Stimulated activated CD4-positive, alpha-beta T cell treated with anti-CD3 and anti-CD28 coated beads, Interleukin-15, amount 100 ng/mL, for 48 hours (primary cell): ENCODE measurements at places on chromosomes 2 and 18.

GRCh38 chr2:154706660-154707059, 8.2 kb downstream of the KCNJ3 start:
- DNase-seq, result no peak

- DNase-seq, result no peak
These were observed 45.4 kb upstream of the TMEM163 start for GRCh38 chr2:134764164-134764563.

- no peak for DNase-seq
These were observed 53.0 kb downstream of the BIN1 start for GRCh38 chr2:127053731-127054603.

- no peak for DNase-seq
These were observed 43.5 kb downstream of the MFSD6 start for GRCh38 chr2:190451561-190452176.

DNA sequence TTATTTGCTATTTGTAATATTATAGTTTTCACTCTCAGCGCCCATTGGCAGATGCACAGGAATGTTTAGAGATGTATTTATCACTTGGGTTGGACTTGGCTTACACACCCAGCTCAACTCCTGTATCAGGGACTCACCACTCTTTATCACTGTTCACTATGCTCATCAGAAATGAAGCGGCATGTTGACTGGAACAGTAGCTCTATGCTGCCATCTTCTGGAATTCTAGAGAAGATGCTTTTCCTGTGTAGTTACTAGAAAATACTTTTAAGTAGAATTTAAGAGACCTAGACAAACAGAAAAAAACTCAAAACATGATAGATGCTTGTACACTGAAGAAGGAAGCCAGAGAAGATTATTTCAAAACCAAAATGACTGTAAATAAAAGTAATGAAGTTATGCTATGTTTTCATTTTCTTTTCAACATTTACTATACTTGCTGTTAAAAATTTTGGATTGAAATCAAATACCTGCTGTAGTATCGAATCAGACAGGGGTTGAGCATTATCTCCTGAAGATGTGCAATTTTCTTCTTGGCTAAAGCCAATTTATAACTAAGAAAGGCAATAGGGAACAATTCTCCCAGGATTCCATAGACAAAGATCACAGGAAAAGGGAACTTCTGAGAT, 47.4 kb upstream of the NXPH2 start:
- no peak for DNase-seq

GRCh38 chr2:109597283-109597682, 16.5 kb downstream of the SEPTIN10 start:
- DNase-seq, result no peak

DNA sequence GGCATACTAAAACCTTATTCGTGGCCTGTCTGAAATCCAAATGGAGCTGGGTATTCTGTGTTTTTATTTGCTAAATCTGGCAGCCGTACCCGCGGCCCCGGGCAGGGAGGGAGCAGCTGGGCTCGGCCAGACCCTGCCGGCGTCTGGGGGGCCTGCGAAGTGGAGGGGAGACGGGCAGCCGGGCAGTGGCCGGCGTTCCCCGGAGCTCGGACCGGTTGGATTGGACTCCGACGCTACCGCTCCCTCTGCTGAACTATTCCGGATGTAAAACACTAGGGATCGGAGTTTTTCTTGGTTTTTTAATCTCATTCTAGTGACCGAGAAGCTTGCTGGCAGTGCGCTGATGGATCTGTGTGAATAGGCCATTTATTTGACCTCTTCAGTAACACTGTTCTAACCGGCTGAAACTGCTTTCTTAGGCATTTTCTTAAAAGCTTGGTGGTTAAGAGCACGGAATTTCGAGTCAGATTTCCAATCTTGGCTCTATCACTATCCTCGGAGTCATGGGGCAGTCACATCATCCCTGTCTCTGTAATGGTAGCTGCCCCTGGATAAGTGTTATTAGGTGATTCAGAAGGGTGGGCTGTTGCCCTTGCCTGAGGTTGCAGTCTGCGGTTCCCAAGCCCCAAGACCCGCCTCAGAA, 694 bp downstream of the UNC50 start:
- DNase-seq, result no peak

- DNase-seq, result no peak
These were observed 293.1 kb upstream of the ERBB4 start for GRCh38 chr2:212831671-212832199.

- DNase-seq, result no peak
These were observed 30.6 kb upstream of the CD8A start for GRCh38 chr2:86821306-86821705.

- DNase-seq, result no peak
These were observed 13.8 kb upstream of the MYOM1 start for GRCh38 chr18:3233433-3234168.

DNA sequence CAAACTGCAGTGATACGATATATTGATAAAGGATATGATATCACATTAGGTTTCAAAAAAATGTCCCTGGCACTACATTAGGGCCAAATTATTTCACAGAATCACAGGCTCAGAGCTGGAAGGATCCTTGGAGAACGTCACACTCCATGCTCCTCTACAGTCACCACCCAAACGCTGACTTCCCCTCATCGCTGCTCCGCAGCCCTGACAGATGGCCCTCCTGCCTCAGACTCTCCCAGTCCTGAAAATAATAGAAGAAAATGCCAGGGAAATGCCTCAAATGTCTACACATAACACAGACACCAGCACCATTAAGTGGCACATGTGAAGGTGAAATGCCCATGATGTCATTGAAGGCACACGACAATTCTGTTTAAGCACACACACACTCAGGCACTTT, 72.0 kb downstream of the ZNF521 start:
- DNase-seq, result no peak

- no peak for DNase-seq
These were observed 93.8 kb upstream of the KCNH7 start for GRCh38 chr2:162932416-162932815.

DNA sequence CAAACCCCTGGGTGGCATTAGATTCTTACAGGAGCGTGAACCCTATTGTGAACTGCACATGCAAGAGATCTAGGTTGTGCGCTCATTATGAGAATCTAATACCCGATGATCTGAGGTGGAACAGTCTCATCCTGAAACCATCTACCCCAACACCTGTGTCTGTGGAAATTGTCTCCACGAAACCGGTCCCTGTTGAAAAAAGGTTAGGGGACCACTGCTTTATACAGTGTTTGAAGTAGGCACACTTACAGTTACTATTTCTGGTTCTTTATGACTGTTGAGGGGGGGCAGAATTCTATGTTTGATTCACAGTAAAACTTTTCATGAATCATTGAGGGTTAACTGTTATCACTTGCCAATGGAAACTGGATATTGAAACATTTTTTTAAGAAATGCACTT, 72.0 kb downstream of the RIF1 start:
- peak; percentile 13 for DNase-seq
